NCI-H1436 treated with DMSO at 0.1 percent for 48 hours (cell line): ENCODE measurements at places on chromosomes 6 and 20.

DNA sequence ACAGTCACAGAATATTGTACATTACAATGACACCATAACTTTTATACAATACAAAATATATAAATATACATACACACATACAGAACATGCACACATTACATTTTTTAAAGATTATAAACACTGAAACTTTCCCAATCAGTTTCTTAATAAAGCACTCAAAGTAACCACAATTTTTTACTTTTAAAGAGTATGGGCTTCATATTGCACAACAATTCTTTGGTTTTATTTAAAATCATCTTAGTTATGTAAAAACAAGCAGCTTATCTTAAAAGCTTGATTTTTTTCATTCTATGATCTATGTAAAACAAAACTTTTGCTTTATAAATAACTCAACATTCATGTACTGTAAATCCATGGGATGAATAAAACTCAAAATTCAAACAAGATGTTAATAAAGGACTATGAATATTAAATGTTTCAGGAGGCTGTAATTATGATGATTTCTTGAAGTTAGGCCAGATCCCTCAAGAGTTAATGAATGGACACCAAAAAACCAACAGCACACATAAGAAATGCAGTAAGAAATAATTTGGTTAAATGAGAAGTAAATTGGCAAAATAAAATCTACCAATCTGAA lies 93.1 kb upstream of the BCLAF1 start:
- DNase-seq = no peak

DNA sequence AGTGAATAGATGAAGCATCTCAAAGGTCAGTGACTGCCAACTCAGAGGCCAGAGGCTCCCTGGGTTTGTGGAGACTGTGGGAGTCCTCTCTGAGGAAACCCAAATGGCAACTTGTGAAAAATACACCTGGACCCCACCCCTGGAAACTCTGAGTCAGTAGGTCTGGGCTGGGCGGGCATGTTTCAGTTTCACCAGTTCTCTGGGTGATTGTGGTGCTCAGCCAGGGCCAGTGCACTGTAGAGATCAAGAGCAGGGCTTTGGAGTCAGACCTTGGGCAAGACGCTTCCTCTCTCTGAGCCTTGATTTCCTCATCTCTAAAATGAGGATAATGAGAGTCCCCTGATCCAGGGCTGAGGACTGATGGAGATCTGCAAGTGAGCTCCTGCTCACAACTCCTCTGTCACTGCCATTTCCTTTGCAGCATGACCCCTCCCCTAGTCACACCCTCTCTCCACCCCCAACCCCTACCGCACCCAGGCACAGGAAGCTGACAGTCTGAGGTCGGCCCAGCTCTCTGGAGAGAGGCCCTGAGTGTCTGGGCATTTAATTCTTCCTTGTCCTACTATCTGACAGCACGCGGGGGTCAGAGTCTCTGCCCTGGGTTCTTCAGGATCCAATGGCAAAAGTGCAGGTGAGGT lies 5.1 kb downstream of the DEF6 start:
- no peak for DNase-seq

DNA sequence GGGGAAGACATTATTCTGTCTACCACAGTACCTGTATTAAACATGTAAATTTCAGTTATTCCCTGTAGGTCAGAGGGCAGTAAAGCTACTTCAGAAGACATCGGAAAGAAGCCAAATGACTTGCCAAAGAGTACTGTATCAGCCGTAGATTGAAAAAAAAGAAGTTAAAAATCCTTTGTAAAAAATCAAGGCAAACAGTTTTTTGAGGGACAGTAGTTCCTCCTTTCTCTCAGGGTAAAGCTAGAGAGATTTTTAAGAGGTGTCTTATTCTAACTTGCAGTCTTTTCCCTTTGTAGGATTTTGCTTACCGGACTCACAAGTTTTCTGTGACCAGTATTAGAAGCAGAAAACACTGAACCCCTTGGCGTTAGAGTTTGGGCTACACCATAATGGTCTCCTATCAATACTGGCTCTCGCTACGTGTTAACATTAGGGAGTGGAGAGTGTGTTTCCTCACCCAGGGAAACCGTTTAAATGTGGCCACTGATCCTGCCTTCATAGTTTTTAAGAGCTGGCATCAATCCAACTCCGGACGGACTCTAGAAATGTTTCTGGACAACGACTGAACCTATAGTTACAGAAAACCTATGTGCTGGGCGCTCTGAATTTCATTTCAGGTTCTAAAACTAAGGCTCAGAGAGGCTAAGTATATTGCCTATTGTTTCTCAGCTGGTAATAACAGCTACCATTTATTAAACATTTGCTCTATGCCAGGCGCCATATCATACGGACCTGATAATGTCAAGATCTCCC lies 1.3 kb upstream of the ASXL1 start:
- DNase-seq = no peak

- DNase-seq = no peak
Measured at GRCh38 chr6:128806261-128806660, 76.7 kb upstream of the LAMA2 start.

DNA sequence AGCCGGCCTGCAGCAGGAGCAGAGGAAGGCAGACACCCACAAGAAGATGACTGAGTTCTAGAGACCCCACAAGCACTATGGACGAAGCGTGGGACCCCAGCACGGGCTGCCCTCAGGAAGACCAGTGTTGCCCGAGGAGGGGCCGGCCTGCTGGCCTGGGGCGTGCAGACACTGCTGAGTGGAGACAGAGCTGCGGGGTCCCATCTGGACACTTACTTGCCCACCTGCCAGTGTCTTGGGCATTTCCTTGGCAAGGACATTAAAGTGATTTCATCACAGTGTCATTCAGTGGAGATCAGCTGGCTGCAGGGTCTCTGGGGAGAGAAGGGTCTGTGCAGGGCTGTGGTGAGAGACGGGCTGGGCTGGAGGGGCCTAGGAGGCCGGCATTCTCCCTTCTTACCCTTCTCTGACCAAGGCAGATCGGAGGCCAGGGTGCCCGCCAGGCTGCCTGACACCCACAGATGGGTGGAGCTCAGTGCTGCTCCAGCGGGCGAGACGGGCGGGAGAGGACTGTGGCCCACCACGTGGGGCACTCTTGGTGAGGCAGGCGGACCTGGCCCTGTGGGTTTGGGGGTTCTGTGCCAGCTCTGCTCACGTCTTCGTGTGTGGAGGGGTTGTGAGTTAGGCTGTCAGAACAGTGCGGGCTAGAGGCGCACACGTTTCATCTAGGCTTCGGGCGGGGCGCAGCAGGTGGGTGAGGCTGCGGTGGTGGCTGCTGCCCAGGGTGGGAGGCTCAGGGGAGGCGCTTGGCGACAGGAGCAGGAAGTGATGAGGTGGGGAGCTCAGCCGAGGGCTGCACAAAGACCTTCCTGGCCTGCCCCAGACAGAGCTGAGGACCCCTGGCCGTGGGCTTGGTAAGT lies at the start of gene LIME1:
LIME1 (plus strand) TSS at position 806 of the 860 bp plus-strand sequence. CDS start 886 bp downstream, outside the sequence.
- no peak for DNase-seq

- no peak for DNase-seq
Measured at GRCh38 chr6:111222341-111222740, 135.0 kb downstream of the SLC16A10 start.

- DNase-seq = no peak
Measured at GRCh38 chr6:107732461-107732860, 91.7 kb downstream of the SCML4 start.

DNA sequence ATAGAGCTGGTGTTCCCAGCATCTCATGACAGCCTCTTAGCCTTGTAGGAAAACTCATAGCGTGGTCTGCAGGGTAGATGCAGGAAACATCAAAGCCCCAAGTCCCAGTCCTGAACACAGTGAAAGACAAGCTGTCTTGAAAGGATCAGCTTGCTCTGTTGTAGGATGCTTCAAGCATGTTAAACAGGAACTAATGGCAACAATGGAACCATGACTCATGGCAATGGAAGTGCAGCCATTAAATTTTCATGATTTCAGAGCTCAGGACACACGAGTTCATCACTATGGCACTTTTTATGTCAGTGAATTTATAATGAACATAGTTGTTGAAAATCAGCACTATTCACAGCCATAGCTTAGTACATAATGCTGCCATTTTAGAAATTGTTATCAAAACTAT lies 367.7 kb downstream of the KIF16B start:
- no peak for DNase-seq

- no peak for DNase-seq
Measured at GRCh38 chr20:61127311-61128039, 124.6 kb upstream of the CDH4 start.

- no peak for DNase-seq
Measured at GRCh38 chr6:162100096-162100495, 627.5 kb downstream of the PRKN start.

GRCh38 chr6:164114651-164115050 lies 700.1 kb downstream of the QKI start:
- no peak for DNase-seq

GRCh38 chr6:63418741-63419140 lies 99.0 kb upstream of the LGSN start:
- no peak for DNase-seq

GRCh38 chr6:134253681-134254080 lies 64.2 kb downstream of the SGK1 start:
- no peak for DNase-seq

DNA sequence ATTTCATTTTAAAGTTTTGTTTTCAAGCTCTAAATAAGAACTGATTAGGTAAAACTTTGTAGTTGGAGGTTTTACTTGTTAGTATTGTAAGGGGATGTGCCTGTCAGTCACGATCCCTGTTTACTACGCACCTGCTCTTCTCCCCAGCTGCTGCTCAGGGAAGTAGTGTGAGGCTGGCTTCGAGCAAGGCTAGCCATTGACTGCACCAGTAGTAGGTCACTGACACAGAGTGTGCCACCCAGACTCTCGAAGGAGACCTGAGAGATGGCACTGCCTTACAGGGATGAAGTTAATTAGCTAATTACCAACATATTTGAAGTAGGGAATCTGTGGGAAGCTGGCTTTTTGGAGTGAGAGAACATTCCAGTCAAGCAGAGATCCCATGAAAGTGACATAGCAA lies 89.2 kb downstream of the DNAH8 start:
- no peak for DNase-seq

DNA sequence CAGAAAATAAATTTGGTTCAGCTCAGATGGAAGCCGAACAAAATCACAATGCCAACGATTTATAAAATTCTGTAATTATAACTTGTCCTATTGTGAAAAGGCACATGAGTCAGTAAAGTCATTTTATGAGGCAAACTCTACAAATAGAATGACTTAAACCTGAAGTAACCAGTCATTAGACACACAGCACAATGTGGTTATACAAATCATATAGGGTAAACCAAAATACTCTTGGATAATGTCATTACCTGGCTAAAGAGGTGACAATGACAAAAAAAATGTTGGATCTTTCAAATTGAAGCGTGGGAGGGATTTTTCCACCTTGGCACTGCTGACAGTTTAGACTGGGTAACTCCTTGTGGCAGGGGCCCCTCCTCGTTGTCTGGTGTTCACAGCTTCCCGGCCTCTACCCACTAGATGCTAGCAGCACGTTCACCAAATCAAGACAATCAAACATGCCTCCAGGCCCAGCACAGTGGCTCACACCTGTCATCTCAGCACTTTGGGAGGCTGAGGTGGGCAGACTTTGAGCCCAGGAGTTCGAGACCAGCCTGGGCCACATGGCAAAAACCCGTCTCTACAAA lies 5.0 kb downstream of the ANKRD60 start:
- DNase-seq = no peak

GRCh38 chr6:4872841-4873240 lies 96.6 kb downstream of the CDYL start:
- DNase-seq = no peak

- DNase-seq = no peak
Measured at GRCh38 chr6:49918787-49919186, 45.2 kb downstream of the DEFB114 start.

- DNase-seq = no peak
Measured at GRCh38 chr6:95309545-95309944, 267.8 kb upstream of the MANEA start.

GRCh38 chr6:150213301-150213700 lies 70.5 kb downstream of the PPP1R14C start:
- DNase-seq = no peak

- no peak for DNase-seq
Measured at GRCh38 chr20:46025376-46025783, 3.6 kb upstream of the SLC12A5 start.

GRCh38 chr6:35470663-35471120 lies 2.5 kb downstream of the RPL10A start:
- no peak for DNase-seq

DNA sequence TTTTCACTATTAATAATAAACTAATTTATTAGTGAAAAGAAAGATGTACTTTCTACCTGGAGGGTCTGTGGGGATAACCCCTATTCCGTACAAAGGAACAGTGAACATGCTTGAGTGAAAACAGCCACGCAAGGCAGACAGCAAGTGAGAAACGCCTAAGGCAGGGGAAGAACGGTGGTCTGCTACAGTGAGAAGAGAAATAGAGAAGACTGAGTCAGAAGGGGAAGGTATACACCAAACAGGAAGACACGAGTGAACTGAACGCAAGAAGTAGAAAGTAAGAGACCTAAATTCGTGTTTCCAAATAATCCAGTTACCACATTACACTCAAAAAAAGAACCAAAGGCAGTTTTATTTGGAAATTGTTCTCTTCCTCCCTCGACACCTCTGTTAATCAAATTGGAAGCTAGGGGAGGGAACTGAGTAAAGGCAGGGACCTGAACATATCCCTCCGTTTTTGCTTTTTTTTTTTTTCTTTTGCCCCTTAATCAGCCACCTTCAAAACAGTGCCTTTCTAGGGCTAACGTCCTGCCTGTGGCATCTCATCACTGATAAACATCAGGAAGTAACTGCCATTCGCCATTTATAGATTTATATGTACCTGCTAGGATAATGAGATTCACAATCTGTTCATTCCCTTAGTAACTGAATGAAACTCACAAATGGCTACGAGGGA lies 48.9 kb downstream of the ATXN1 start:
- no peak for DNase-seq

DNA sequence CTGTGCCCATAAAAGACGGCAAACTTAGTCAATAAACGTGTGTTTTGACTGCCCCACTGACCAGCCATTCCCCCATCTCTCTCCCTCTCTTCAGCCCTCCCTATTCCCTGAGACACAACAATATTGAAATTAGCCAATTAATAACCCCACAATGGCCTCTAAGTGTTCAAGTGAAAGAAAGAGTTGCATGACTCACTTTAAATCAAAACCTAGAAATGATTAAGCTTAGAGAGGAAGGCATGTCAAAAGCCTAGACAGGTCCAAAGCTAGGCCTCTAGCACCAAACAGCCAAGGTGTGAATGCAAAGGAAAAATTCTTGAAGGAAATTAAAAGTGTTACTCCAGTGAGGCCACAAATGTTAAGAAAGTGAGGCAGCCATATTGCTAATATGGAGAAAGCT lies 261.6 kb upstream of the TBX18 start:
- DNase-seq = no peak

GRCh38 chr6:168155193-168155592 lies 76.2 kb upstream of the FRMD1 start:
- DNase-seq = no peak
